ENCODE measurements at places on chromosomes 5 and 9. TPM values are rescaled to one million over a fixed set of nuclear protein-coding genes. Genes with fewer than 3 reads are reported as not detected.

DNA sequence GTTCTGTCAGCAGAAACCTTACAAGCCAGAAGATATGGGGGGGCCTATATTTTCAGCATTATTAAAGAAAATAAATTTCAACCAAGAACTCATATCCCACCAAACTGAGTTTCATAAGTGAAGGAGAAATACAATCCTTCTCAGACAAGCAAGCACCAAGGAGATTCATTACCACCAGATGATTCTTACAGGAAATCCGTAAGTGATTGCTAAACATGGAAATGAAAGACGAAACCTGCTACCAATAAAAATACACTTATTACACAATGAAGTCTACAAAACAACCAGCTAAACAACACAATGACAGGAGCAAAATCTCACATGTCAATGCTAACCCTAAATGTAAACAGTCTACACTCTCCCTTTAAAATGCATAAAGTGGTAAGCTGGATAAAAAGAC, 17.8 kb upstream of the C9orf72 start:
- ATAC-seq = no peak

IL5 gene
- total RNA-seq = not detected

DNA sequence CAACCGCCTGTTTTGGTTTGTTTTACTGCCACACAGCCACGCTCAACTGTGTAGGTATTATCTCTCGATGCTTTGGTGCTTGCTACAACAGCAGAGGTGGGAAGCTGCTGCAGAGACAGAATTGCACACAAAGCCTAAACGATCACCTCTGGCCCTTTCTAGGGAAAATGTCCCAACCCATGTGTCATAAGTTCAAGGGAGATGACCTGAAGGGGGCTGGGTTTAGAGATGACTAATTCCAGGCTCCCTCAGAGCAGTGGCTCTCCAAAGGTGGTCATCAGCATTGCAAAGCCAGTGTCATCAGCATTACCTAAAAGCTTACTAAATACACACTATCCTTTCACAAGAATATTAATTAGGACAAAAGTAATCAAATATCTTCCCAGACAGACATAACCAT, 10.9 kb downstream of the ZNF622 start:
- no peak for ATAC-seq

DNA sequence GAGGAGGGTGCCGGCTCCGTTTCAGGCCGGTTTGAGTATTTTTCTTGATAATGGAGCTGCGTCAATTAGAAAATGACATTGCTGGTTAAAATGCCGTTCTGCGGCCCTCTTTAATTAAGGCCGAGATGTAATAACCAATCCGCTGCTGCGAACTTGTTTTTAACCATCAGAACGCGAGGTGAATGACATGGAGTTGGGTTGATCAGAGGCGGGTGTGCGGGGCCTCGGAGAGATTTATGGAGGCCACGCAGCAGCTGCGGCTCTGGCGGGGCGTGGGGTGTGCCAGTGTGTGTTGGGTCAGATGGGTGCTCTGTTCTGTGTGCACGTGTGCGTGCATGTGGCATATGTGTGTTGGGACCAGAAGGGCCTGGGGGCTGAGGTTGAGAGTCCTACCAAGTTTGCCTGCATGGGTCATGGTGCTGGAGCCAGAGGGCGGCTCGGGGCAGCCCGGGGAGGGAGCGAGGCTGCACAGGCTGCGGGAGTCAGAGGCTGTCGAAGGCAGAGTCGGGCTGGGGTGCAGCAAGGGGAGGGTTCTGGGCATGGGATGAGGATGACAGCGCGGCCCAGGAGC, 25.4 kb downstream of the RXRA start:
- ATAC-seq = no peak

DNA sequence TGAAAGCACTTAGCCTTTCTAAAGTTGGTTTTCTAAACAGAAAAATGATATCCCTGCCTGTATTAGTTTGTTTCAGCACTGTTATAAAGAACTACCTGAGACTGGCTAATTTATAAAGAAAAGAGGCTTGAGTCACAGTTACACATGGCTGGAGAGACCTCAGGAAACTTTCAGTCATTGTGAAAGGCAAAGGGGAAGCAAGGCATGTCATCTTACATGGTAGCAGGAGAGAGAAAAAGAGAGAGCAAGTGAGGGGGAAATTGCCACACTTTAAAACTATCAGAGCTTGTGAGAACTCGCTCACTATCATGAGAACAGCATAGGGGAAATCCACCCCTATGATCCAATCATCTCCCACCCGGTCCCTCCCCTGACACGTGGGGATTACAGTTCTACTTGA, 64.9 kb downstream of the FAM170A start:
- ATAC-seq = no peak

DNA sequence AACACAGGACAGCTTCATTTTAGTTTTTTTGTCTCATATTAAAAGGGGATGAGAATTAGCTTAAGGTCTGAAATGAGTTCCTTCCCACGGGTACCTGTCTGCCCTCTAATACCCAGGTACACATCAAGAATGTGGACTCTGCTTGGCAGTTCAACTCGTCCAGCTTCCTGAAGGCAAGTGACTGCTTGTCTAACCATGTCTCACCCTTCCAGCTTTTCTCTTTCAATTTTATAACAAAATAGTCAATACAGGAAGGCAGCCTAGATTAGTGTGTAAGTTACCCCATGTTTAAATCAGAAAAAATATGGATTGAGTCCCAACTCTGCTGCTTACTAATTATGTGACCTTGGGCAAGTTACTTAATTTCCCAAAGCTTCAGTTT, 50.5 kb upstream of the C5orf46 start:
- no peak for ATAC-seq

- no peak for ATAC-seq
These were observed 14.8 kb downstream of the ENHO start for GRCh38 chr9:34507966-34508365.

WDR38 gene
- not detected for total RNA-seq

DNA sequence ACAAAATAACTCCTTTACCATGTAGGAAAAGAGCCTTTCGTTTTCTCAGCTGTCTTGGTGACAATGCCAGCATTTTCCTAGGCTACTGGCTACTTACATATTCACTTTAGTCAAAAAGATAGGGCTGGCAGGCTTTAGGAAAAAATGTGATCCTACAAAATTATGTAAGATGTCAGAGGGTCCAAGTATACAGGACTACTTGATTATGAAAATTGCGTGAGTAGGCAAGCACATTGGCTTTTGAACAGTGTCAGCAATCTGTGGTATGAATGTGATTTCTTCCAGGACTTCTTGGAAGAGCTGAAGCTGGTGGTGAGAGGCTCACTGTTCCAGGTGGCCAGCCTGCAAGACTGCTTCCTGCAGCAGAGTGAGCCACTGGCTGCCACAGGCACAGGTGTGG, 22.8 kb downstream of the THBS4 start:
- no peak for ATAC-seq

- ATAC-seq = no peak
These were observed 60.0 kb upstream of the RARS1 start for GRCh38 chr5:168426007-168426863.

GRCh38 chr9:123368536-123369153, 12.6 kb downstream of the CRB2 start:
- ATAC-seq = no peak

GRCh38 chr9:123407217-123407851, 51.3 kb downstream of the CRB2 start:
- no peak for ATAC-seq

- ATAC-seq = no peak
These were observed 32.5 kb downstream of the TERT start for GRCh38 chr5:1262381-1262780.

DNA sequence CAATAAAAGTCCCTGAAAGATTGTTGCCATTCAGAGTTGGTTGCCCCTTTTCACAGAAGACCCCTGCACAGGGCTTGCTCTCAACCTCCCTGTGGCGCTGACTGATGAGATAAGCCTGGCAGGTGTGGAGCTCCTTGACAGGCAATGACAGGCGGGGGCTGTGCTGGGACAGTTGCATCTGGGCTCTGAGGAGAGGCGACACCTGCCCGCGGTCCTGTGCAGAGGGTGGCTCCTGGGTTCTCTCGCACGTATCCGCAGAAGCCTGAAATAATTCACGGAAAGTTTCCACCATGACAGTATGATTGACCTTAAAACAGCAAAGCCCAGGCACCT, 19.8 kb upstream of the EXOC3 start:
- no peak for ATAC-seq

- ATAC-seq = peak; percentile 83
These were observed 41.9 kb upstream of the RIC1 start for GRCh38 chr9:5587024-5587423.

- no peak for ATAC-seq
These were observed 227.6 kb upstream of the IRX4 start for GRCh38 chr5:2110137-2110933.

GRCh38 chr5:178392386-178392785, 159.8 kb upstream of the PHYKPL start:
- ATAC-seq = no peak

PRUNE2 gene
- 0.39 TPM for total RNA-seq

DNA sequence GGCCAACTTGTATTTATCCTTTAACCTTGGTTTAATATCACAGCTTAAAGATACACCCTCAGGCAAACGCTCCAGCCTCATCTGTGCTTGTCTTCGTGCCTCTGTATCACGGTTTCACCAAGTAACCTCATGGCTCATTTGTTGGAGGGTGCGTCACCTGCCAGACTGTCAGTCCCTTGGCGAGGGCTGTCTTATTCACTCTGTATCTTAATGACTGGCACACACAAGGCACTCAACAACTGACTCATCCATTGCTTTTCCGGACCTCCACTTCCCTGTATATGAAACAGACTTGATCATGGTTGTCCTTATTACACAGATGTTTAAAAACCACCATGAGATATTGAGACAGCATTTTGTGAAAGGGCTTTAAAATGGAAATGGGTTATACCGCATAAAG, 28.0 kb downstream of the LCP2 start:
- ATAC-seq = peak; percentile 92

GRCh38 chr9:133727876-133728441, 10.2 kb downstream of the SARDH start:
- ATAC-seq = no peak

DNA sequence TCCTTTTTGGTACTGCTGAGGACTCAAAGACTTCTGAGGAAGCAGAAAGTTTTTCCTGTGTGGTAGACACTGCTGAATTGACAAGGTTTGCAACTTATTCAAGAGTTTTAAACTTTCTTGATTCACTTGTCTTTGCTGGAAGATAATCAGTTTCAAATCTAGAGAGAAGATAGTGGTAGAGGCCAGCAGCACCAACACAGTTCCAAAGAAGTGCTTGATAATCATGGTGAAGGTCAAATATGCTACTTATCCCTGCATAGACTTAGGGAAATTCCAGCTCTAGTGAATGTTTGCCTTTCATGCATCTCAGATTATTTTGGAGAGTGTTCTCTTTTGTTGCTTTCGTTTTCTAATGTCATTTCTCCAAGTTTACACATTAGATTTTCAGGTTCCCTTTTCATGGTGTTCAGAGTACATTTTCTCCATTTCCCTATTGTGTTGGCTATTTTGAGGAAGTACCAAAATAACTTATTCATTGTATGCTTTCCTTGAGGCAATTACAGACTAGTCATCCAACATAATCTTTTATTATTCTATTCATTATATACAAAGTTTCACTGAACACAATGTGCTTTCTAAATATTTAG, 550 bp downstream of the IFNE start:
- no peak for ATAC-seq

GRCh38 chr5:67102708-67103107, 93.9 kb downstream of the CD180 start:
- no peak for ATAC-seq

GRCh38 chr5:39696672-39697398, 272.1 kb upstream of the DAB2 start:
- no peak for ATAC-seq

GRCh38 chr5:172901012-172901780, 58.0 kb upstream of the RPL26L1 start:
- ATAC-seq = no peak

DNA sequence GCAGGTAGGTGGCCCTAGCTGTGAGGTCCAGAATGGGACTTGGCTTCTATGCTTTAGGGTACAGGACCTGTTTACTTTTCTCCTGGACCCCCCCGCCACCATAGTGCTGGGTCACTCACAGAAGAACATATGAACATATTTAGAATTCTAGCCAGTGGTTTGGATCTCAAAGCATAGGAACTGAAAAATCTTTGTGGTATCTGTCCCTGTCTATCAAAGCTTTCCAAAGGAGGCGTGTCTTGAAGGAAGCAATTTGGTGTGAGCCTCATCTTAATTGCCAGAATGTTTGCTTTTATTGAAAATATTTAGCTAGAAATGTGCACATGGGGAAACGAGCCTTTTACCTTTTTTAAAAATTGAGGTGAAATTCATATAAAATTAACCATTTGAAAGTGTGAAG, 6.2 kb downstream of the PHF2 start:
- no peak for ATAC-seq

DNA sequence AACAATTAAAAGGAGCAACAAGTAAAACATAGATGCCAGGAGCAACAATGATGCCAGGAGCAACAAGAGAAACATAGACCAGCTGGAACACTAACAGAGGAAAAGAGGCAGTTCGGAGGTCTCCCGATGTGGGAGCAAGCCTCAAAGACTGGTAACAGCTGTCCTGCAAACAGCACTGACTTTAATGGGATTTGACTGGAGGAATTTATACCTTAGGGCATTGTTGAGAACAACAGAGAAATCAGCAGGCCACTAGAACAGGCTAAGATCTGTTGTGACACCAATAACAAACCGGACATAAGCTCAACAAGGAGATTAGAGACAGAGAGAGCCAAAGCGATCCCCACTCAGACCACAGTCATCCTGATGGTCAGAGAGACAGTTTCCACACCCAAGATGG, 11.8 kb upstream of the SYK start:
- no peak for ATAC-seq

ZDHHC21 gene
- total RNA-seq = 11.2 TPM

DNA sequence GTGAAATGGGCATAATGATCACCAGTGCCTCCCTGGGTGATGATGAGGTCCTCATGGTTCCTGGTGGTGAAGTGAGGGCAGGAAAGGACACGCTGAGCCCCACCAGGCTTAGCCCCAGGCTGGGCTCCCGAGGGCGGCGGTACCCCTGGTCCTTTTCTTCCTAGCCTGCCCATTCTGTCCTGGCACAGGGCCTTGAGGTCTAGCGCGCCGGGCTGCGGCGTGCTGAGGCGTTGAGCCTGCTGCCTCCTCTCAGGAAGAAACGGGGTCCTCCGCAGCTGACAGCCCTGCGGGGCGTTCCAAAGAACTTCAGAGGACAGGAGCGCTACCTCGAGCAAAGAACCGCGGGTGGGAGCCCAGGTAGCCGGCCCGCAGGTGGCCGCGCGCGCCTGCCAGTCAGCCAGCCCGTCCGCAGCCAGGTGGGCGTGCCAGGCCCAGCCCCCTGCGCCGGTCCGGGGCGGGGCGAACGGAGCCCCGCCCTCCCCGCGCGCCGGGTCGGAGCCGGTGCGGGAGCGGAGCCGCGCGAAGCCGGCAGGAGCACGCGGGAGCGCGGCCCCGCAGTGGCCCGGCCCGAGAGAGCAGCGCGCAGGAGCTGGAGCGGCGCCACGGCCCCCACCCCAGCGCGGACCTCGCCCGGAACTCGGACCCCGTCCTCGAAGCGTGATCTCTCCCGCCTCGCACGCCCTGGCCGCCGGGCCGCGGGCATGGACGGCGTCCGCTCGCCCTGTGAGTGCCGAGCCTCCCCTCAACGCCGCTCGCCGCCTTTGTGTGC, at the start of gene WNK2:
Gene WNK2 (plus strand): TSS at position 477 of the 769 bp plus-strand sequence. CDS start 791 bp downstream, outside the sequence.
- ATAC-seq = peak; percentile 80

LCN2 gene
- not detected for total RNA-seq

All from activated T-helper 17 cell treated with anti-CD3 and anti-CD28 coated beads, Interleukin-2, amount 50 U/mL, for 72 hours (primary cell).